ENCODE measurements at places on chromosomes 1 and 21.

DNA sequence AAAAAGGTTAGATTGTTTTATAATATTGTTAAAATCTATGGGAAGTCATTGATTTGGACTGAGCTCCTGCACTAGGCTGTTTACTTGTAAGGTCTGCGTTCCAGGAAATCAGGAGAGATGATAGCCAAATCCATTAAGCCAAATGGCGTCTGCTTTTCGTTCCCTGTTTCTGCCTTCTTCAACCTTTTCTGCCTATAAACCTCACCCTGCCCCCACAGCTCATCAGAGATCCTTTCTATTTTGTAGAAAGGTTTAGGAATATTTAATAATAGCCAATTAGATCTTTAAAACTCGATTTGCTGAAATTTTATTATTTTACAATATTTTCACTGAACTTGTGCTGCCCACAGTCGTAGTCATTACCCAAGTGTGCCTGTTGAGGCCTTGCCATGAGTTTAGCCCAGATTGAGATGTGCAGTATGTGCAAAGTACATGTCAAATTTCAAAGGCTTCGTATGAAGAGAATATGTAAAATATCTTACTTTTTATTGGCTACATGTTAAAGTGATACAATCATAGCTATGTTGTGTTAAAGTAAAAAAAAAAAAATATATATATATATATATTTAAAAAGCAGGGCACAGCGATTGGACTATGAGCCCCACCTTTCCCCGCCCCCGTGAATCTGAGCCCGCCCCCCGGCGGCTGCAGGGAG is 444 bp upstream of the IARS2 start:
- H3K36me3 ChIP-seq, result peaks cover 14% of the 10 kb centered on the region
- H3K4me3 ChIP-seq, result peak overlapping the region; percentile 91
- no peak for DNase-seq

GRCh38 chr1:41005876-41006275 is 15.6 kb downstream of the SLFNL1 start:
- DNase-seq, result peak; percentile 82
- H3K4me3 ChIP-seq, result no peak overlapping the region
- H3K4me1 ChIP-seq, result peaks cover 25% of the 10 kb centered on the region
- peak overlapping the region; percentile 43 for H3K27ac ChIP-seq

GRCh38 chr1:22870201-22870871 is 102.3 kb downstream of the LACTBL1 start:
- DNase-seq, result peak; percentile 58
- H3K27ac ChIP-seq, result no peak overlapping the region
- peaks cover 10% of the 10 kb centered on the region for H3K4me1 ChIP-seq
- H3K36me3 ChIP-seq, result no peaks in the 10 kb centered on the region
- no peak overlapping the region for H3K4me3 ChIP-seq

DNA sequence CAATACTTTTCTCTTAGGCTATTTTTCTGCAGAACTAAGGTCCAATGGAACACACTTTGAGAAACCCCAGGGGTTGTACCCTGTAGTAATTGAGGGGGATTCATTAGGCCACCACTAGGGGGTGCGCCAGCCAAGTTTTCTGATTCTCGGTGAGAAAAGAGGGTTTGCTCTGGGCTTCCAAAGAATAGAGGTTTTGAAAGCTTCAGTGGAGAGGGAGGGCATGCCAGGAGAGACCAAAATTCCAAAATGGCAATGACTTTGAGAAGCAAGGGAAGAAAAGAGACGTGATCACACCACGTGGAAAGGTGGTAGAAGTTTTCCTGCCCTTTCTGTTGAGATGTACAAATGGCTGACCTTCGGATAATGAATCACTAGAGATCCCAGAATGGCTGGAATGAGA is 323.3 kb downstream of the RPS6KC1 start:
- H3K36me3 ChIP-seq, result no peaks in the 10 kb centered on the region
- H3K27ac ChIP-seq, result no peak overlapping the region
- no peak overlapping the region for H3K4me3 ChIP-seq
- no peaks in the 10 kb centered on the region for H3K27me3 ChIP-seq

GRCh38 chr21:19353256-19353655 is 949.7 kb upstream of the TMPRSS15 start:
- no peaks in the 10 kb centered on the region for H3K27me3 ChIP-seq
- DNase-seq, result no peak
- no peak overlapping the region for H3K27ac ChIP-seq
- no peaks in the 10 kb centered on the region for H3K4me1 ChIP-seq

- no peak overlapping the region for H3K4me3 ChIP-seq
- no peaks in the 10 kb centered on the region for H3K27me3 ChIP-seq
- no peak overlapping the region for H3K27ac ChIP-seq
- no peaks in the 10 kb centered on the region for H3K4me1 ChIP-seq
- DNase-seq, result no peak
These were observed 80.5 kb upstream of the KIF26B start for GRCh38 chr1:245074232-245074747.

DNA sequence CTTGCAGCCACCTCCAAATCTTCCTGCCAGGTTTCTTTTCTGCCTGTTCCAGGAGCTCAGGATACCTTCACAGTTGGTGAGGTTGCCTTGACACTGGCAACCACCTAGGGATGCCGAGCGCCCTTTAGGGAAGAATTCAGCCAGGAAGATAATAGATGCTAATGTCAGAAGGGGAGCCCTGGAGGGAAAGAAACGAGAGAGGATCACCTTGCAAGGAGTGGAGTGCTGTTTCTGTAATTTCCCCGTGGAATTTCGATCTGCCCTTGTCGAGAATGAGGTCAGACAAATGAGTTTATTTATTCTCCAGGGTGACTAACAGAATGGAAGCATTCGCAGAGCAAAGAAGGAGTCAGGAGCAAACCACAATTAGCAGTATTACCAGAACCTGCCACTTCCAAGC is 315.8 kb upstream of the KAZN start:
- DNase-seq, result peak; percentile 65
- no peaks in the 10 kb centered on the region for H3K27me3 ChIP-seq
- H3K27ac ChIP-seq, result no peak overlapping the region
- no peak overlapping the region for H3K4me3 ChIP-seq
- no peaks in the 10 kb centered on the region for H3K36me3 ChIP-seq
- peaks cover 6% of the 10 kb centered on the region for H3K4me1 ChIP-seq

- no peak overlapping the region for H3K27ac ChIP-seq
- no peaks in the 10 kb centered on the region for H3K36me3 ChIP-seq
- H3K4me1 ChIP-seq, result no peaks in the 10 kb centered on the region
- H3K4me3 ChIP-seq, result no peak overlapping the region
- H3K27me3 ChIP-seq, result peaks cover 2% of the 10 kb centered on the region
These were observed 7.7 kb upstream of the CLCA1 start for GRCh38 chr1:86460998-86461397.

GRCh38 chr1:214198571-214198970 is 82.4 kb upstream of the SMYD2 start:
- H3K27me3 ChIP-seq, result peaks cover 38% of the 10 kb centered on the region
- H3K27ac ChIP-seq, result no peak overlapping the region
- no peak for DNase-seq

DNA sequence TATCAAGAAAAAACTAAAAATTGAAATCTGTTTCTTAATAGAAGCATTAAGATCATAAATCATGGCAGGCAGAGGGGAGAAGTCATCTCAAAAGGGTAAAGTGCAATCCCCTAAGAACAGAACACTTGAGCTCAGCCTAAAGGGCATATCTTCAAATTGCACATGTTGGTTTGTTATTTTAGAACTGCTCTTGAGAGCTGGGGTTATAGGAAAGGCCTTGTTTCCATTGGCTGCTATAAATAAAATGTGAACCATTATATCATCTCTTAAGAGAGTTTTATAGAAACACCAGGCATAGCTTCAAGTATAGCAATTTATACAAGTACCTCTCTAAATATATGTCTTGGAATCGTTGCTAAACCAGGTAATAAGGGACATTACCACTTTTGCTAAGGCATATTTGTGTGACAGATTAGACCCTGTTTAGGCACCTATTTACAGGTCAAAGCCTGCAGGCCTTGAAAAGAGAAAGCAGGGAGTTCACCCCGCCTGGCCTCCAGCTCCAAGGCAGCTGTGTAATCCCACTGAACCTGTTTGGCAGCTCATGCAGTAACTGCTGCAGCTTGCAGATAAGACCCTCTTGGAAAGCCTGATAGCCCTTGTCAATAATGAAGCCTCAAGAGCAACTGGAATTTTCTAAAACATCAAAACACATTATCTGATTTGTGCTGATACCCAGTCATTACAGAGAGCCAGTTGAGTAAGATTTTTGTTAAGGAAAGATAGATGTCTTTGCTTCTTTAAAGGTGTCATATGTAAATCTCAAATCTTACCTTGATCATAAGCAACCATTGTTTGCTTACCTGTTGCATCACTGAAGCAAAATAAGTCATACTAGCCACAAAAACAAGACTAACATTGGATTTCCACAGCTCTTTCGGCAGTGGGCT is 24.2 kb upstream of the SYDE2 start:
- H3K36me3 ChIP-seq, result no peaks in the 10 kb centered on the region
- peaks cover 11% of the 10 kb centered on the region for H3K4me1 ChIP-seq
- no peak overlapping the region for H3K4me3 ChIP-seq
- no peak for DNase-seq
- peaks cover 1% of the 10 kb centered on the region for H3K27me3 ChIP-seq

GRCh38 chr1:156797212-156797871 is 19.3 kb downstream of the SH2D2A start:
- no peak overlapping the region for H3K4me3 ChIP-seq
- no peak for DNase-seq
- peaks cover 75% of the 10 kb centered on the region for H3K36me3 ChIP-seq
- no peak overlapping the region for H3K27ac ChIP-seq
- no peaks in the 10 kb centered on the region for H3K27me3 ChIP-seq

DNA sequence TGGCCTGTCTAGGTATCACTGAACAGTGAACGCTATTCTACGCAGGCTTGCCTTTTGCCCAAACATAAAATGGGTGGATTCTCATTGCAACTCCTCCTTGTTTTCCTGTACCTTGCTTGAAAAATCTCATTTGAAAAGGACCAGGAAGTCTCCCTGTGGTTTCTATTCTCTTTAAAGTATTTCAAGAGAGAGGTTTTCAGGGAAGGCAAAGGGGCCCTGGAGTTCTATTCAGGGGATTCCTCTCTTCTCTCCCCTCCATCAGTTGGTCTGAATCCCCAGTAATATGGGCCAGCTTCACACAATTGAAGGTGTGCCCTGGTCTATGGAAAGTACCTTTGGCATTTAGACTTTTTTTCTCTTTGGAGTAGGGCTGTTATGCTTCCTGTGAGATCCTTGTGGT is 311.3 kb downstream of the RGS7 start:
- H3K27me3 ChIP-seq, result no peaks in the 10 kb centered on the region
- H3K36me3 ChIP-seq, result no peaks in the 10 kb centered on the region
- H3K4me3 ChIP-seq, result no peak overlapping the region
- no peak for DNase-seq
- no peaks in the 10 kb centered on the region for H3K4me1 ChIP-seq
- H3K27ac ChIP-seq, result no peak overlapping the region

DNA sequence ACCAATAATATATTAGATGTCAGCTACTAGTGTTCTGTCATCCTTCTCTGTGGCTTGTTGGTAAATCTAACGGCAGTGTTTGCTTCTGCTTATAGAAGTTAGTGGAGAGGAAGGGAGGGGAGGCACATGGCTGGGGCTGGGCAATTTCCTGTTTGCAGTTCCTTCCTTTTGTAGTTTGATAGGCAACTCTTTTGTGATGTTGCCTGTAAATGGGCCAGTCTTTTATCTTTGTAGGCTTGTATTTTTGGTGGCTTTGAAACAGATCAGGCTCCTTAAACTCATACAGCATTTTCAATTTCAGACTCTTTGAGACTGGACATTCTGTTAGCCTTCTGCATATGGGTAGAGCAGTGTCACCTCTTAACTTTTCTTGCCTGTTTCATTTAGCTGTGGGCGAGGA is 48.1 kb downstream of the CDC14A start:
- no peaks in the 10 kb centered on the region for H3K27me3 ChIP-seq
- H3K27ac ChIP-seq, result no peak overlapping the region
- DNase-seq, result no peak

DNA sequence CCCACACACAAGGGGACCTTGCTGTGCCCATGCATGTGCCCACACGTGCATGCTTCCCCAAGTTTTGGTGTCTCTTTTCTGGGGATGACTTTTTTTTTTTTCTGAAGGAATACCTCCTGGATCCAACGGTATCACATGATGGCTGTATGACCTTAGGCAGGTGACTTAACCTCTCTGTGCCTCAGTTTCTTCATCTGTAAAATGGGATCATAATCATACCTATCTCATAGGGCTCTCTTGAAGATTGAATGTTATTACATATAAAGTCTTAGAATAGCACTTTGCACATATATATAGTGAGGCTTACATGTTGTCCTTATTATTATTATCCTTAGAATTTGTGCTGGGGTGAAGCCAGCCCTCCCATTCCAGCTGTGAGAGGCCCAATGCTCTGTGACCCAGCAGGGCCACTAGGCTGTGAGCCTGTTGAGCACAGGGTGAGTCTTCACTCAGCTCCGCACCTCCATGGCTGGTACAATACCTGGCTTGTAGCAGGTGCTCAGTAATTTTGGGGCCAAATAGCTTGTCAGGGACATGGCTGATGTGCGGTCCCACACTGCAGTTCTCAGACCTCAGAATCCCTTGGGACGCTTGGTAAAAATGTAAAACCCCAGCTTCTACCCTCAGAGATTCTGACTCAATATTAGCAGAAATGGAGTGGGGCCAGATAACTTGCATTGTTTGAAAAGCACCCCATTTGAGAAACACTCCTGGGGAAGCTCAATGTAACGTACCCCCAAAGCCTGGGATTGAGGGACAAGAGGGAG is 20.6 kb downstream of the STUM start:
- H3K27ac ChIP-seq, result no peak overlapping the region
- H3K4me3 ChIP-seq, result no peak overlapping the region
- no peak for DNase-seq
- no peaks in the 10 kb centered on the region for H3K4me1 ChIP-seq

- H3K4me3 ChIP-seq, result no peak overlapping the region
- no peaks in the 10 kb centered on the region for H3K36me3 ChIP-seq
- H3K27ac ChIP-seq, result no peak overlapping the region
- H3K4me1 ChIP-seq, result no peaks in the 10 kb centered on the region
These were observed 75.0 kb downstream of the TAS1R2 start for GRCh38 chr1:18784482-18784831.

DNA sequence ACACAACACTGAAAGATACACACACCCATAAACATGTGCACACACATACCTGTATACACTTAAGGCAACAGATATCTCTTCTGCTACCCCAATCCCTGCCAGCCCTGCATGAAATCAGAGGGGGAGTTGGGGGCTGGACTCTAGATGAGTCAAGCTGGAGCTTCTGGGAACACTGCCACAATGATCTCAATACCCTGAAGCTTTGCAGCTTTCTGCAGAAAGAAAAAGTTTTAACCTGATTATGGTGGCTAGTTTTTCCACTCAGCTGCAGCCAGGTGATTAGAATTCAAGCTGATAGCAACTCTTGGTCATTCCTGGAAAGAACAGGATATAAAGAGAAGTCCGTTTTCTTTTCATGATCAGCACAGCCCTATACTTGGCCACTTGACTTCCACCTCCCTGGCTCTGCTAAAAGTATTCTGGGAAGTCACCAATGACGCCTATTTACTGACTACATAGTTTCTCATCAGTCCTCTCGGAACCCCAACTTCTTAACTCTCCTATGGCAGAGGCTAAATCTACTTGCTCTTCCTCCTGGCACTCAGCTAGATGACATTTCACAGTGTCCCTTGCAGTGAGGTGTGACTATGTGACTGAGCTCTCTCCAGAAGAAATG is 20.7 kb upstream of the DNASE2B start:
- H3K4me1 ChIP-seq, result peaks cover 54% of the 10 kb centered on the region
- no peak overlapping the region for H3K4me3 ChIP-seq
- H3K27ac ChIP-seq, result peak overlapping the region; percentile 49
- DNase-seq, result no peak
- H3K27me3 ChIP-seq, result no peaks in the 10 kb centered on the region
